ENCODE measurements at places on chromosomes 7 and 10.

- DNase-seq = peak; percentile 43
Observed at GRCh38 chr10:63227207-63227895, 94.2 kb downstream of the NRBF2 start.

DNA sequence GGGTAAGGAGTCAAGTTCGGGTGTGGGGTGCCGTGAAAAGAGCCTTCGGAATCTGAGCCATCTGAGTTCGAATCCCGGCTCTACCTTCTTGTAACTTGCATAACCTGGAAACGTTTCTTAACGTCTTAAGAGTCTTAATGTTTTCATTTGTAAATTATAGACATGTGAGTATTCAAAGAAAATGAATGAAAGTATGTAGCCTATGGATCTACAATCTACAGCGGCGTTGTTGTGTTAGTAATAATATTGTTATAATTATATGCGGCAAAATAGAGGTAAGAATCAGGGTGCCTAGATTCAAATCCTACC, 559 bp downstream of the VTI1A start:
- no peak for DNase-seq

- DNase-seq = no peak
Observed at GRCh38 chr7:5564894-5565293, 141.3 kb upstream of the TNRC18 start.

DNA sequence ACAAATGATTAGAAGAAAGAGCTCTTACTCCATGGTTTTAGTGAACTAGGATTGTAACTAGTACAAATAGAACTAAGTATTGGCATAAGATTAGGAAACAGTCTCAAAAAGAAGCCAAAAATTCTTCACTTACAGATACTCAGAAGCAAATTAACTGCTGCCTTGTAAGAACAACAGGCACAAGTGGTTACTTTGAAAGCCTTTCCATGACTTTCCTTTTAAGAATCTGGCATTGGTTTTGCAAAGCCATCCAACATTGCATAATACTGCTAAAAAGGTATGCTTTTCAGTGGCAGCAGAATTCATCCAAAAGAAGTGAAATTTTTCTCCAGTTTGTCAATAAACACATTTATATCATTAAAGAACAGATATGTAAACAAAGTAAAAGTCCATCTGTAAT, 126.8 kb upstream of the ODAD2 start:
- DNase-seq = no peak

DNA sequence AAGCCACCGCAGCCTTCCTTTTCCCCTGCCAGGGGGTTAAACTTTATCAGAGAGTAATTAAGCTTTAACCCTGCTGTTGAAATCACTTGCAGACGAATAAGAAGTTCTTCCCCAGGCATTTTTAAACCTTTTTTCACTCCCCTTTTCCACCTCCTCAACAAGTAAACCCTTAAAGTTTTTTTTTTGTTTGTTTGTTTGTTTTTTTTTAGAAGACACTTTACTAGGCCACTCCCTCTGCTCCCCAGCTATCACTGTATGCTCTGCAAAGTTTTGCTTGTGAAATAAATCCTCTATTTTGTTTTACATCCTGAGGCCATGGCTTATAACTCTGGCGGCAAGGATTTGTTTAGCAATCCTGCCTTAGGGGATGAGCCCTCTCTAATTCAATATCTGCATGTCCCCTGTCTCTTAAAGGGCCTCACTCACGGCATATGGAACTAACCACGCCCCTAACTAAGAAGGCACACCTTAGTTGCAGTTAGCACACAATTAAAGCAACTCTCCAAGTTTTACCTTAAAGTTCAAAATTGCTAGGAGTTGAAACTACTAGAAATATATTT, 1354.7 kb upstream of the LRRTM3 start:
- DNase-seq = no peak

DNA sequence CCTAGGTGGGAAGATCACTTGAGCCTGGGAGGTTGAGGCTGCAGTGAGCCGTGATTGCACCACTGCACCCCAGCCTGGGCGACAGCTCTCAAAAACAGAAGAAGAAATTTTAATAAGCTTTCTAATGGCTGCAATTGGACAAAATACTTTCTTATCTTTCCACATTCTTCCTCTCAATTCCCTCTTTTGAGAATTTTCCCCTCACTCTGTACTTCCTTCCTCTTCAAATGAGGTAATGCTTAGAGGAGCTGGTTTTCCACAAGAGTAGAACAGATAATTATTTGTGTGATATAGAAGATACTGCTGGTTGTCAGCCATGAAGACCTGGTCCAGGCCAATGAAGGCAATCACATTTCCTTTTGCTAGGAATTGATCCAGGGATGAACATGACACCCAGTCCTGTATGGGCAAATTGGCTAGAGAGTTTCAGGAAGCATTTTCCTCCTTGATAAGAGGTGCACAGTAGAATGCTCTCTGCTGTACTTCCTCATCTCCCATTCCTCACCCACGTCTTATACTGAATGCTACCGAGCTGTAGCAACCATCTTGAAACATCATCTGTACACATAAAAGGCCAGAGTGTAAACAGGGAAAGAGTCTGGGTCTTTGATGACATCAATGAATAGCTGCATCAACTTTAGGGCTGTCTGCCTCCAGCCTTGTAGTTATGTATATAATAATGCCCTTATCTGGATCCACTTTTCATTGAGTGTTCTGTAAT, 103.9 kb downstream of the CDK6 start:
- no peak for DNase-seq

GRCh38 chr10:78416031-78417011, 382.7 kb downstream of the RPS24 start:
- no peak for DNase-seq

DNA sequence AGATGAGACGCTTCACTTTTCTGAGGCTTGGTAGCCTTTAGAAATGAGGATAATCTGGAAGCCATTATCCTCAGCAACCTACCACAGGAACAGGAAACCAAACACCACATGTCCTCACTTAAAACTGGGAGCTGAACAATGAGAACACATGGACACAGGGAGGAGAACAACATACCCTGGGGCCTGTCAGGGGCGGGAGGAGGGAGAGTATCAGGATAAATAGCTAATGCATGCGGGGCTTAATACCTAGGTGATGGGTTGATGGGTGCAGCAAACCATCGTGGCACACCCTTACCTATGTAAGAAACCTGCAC, 48.9 kb downstream of the LRGUK start:
- no peak for DNase-seq

GRCh38 chr10:87913156-87913921, 49.9 kb downstream of the PTEN start:
- DNase-seq = no peak

Measured in CD4-positive, alpha-beta T cell treated with Interleukin-21 for 1 hour (primary cell).